ENCODE measurements at places on chromosomes 4 and X.

GRCh38 chr4:73308286-73308685, 49.7 kb upstream of the ANKRD17 start:
- DNase-seq, result no peak

GRCh38 chr4:148787831-148788477, 345.7 kb upstream of the NR3C2 start:
- DNase-seq, result no peak

DNA sequence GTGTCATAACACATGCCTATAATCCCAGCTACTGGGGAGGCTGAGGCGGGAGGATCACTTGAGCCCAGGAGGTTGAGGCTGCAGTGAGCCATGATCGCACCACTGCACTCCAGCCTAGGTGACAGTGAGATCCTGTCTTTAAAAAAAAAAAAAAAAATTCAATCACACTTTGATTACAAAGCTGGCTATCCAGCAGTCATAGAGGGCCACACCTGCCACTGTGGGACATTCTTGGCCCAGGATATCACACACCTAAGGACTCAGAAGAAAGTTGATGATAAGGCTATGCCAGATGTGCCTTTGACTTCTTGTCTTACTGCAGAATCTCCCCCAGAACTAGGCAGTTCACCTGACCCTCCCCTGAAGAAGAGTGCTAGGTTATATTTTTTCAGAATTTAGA, 122.5 kb upstream of the GALNT7 start:
- DNase-seq, result no peak

GRCh38 chr4:146637621-146638332, 916 bp upstream of the POU4F2 start:
- DNase-seq, result no peak

DNA sequence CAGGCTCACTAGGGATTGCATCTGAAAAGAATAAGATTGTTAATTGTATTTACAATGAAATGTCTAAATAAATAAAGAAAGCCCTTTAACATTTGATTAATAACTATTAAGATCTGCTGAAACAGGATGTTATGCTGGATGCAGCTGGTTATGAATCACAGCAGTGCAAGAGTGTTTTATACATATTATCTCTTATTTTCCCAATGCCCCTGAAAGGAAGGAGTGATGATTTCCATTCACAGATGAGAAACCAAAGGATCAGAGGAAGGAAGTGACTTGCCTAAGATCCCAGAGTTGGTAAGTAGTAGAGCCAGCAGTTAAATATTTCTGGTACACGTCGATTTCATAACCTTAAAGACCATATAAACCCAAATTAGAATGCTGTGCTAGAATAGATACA, 76.3 kb upstream of the ARHGAP36 start:
- DNase-seq, result no peak

DNA sequence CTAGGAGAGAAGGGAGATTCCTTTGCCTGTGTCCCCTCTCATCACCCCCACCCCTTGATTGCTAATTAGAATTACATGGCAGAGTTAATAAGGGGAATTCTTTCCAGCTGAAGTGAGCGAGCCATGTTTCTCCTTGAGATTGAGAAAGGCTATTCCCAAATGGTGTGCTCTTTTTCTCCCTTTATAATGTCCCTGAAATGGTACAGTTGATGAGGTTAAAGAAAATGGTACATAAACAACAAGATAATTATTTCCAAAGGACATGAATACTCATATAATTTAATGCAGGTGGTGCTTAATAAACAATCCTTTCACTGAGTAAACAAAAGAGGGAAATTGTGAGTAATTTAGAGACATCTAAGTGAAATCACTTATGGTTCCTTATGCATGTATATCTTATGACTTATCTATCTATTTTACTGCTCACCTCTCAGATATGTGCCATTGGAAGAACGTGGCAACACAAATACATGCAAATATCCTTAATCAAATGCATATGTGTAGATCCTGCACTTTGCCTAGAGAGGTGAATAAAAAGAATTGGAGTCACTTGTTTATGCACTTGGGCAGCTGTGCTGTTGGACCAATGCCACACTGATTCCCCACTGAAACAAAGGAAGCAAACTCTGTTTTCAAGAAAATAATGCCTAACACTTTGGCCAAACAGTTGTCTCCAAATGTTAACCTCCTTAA, 106.6 kb upstream of the WDR44 start:
- DNase-seq, result no peak

- no peak for DNase-seq
Measured at GRCh38 chr4:56619160-56619559, 61.9 kb downstream of the HOPX start.

DNA sequence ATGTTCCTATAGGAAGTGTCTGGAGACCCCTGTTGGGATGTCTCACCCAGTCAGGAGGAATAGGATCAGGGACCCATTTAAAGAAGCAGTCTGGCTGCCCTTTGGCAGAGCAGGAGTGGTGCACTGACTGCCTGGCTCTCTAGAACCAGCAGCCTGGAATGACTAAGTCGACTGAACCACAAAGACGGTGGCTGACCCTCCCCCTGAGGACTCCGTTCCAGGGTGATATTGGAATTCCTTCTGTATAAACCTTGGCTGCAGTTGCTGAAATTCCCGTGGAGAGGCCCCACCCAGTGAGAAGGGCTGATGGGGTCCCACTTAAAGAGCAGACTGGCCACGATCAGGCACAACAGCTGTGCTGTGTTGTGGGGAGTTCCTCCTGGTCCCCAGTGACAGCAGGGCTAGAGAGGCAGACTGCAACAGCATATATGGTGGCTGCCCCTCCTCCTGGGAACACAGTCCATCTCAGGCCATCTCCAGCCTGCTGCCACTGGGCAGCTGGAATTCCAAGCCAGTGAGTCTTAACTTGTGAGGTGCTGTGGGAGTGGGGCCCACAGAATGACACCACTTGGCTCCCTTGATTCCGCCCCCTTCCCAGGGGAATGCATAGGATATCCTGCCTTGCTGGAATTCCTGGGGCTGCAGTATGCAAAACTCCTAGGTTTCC, 41.8 kb upstream of the RLIM start:
- DNase-seq, result no peak

DNA sequence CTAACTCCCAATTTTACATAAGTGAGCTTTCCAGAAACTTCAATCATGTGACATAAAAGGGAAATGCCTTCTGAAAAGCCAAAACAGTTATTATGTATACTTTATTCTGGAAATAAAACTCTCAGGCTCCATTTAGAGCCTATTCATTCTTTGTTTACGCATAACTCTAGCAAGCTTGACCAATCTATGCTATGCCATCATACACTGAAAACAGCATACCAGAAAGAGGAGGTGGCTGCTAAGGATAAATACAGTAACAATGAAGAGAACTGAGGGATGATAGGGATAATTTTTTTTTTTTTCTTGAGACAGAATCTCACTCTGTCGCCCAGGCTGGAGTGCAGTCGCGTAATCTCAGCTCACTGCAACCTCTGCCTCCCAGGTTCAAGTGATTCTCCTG, 24.4 kb downstream of the CDKL2 start:
- DNase-seq, result no peak
